ENCODE measurements at places on chromosomes 2 and 18. TPM values are rescaled to one million over a fixed set of nuclear protein-coding genes. Genes with fewer than 3 reads are reported as not detected.

DNA sequence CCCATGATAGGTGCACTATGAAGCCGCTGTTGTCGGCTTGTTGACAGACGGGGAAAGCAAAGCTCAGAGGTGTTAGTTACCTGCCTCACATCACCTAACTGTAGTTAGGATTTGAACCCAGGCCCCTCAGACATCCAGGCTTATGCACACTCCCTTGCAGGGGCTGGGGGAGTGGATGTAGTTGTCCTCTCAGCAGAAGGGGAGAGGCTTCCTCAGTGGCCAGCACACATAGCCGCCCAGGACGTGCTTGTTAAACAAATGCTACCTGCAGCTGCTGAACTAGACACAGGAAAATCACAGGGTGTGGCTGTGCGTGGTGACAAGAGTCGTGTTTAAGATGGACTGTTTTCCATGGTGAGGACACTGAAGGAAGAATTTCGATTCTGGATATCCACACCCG is 39.2 kb downstream of the GREB1 start:
- DNase-seq: no peak
- no peaks in the 10 kb centered on the region for H3K27me3 ChIP-seq
- H3K4me3 ChIP-seq: no peak overlapping the region
- H3K36me3 ChIP-seq: no peaks in the 10 kb centered on the region

Gene TIA1
- 89.2 TPM for total RNA-seq

GRCh38 chr2:71669628-71670429 is 216.5 kb downstream of the DYSF start:
- no peaks in the 10 kb centered on the region for H3K4me1 ChIP-seq
- no peak overlapping the region for H3K27ac ChIP-seq
- no peak overlapping the region for H3K4me3 ChIP-seq
- no peak for DNase-seq

Gene CXCR1
- not detected for total RNA-seq

GRCh38 chr2:99846462-99847107 is 295.8 kb downstream of the AFF3 start:
- H3K27me3 ChIP-seq: no peaks in the 10 kb centered on the region
- no peak for DNase-seq
- H3K4me3 ChIP-seq: no peak overlapping the region
- no peaks in the 10 kb centered on the region for H3K36me3 ChIP-seq
- H3K4me1 ChIP-seq: no peaks in the 10 kb centered on the region

- no peak overlapping the region for H3K27ac ChIP-seq
- no peak for DNase-seq
- H3K4me1 ChIP-seq: no peaks in the 10 kb centered on the region
- no peak overlapping the region for H3K4me3 ChIP-seq
- H3K36me3 ChIP-seq: no peaks in the 10 kb centered on the region
Observed at GRCh38 chr18:42365591-42365990, 410.6 kb downstream of the PIK3C3 start.

- no peak overlapping the region for H3K27ac ChIP-seq
- no peak overlapping the region for H3K4me3 ChIP-seq
- H3K4me1 ChIP-seq: no peaks in the 10 kb centered on the region
- H3K27me3 ChIP-seq: no peaks in the 10 kb centered on the region
- no peak for DNase-seq
Observed at GRCh38 chr18:37065254-37065653, 236.3 kb downstream of the KIAA1328 start.

DNA sequence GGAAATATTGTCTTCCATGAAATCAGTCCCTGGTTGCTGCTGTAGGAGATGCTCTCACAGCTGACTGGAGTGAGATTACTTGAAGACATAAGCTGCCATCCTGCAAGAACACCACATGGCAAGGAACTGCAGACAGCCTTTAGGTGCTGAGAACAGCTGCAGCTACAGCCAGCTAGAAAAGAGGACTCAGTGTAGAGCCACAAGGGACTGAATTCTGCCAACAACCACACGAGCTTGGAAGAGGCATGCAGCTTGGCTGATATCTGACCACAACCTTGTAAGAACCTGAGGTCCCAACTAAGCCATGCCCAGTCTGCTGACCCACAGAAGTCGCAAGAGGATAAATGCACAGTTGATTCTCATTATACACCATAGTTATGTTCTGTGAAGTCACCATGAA is 181.8 kb upstream of the ARL4C start:
- DNase-seq: no peak
- H3K27me3 ChIP-seq: no peaks in the 10 kb centered on the region
- H3K36me3 ChIP-seq: no peaks in the 10 kb centered on the region
- no peaks in the 10 kb centered on the region for H3K4me1 ChIP-seq
- H3K4me3 ChIP-seq: no peak overlapping the region

DNA sequence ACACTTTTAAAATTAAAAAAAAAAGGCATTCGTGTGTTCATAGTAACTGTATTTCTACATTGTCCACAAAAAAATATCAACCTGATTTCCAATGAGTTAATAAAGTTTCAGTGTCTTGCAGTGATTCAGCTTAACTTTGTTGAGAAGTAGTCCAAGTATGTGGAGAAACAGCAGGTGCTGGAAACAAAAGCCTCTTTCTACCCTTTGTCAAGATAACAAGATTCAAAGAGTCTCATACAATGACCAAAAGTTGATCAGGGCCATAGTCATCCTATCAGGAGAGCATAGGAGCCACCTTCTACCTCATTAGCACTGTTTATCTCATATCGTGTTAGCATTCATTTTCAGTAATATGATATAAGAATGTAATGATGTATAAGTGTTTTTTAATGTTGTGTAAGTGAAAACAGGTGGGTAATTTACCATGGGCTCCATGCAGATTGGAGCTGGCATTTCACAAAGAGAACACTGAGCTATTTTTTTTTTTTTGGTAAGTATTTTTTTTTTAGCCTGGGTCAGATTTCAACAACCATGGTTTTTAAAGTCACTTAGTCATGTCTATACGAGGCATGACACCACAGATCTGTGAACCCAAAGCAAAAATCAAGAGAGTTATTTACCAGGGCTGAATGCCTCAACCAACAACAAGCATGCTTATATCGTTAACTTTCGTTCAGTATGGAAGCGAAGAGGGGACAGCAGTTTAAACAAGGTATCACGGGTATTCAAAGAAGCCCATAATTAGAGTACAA is 165.0 kb upstream of the ZNF521 start:
- no peak for DNase-seq
- H3K4me1 ChIP-seq: no peaks in the 10 kb centered on the region
- H3K36me3 ChIP-seq: no peaks in the 10 kb centered on the region
- H3K4me3 ChIP-seq: no peak overlapping the region
- H3K27me3 ChIP-seq: no peaks in the 10 kb centered on the region

Gene CFC1
- total RNA-seq: not detected

Gene MYO7B
- total RNA-seq: 159 TPM

- no peak overlapping the region for H3K27ac ChIP-seq
- no peaks in the 10 kb centered on the region for H3K27me3 ChIP-seq
- no peak for DNase-seq
- no peaks in the 10 kb centered on the region for H3K4me1 ChIP-seq
- H3K4me3 ChIP-seq: no peak overlapping the region
Observed at GRCh38 chr2:60379684-60380083, 173.8 kb downstream of the BCL11A start.

Gene CPLX4
- not detected for total RNA-seq

Gene MAP4K4
- 26.8 TPM for total RNA-seq

GRCh38 chr2:3940661-3941060 is 237.3 kb downstream of the DCDC2C start:
- no peak overlapping the region for H3K4me3 ChIP-seq
- no peaks in the 10 kb centered on the region for H3K36me3 ChIP-seq
- no peaks in the 10 kb centered on the region for H3K4me1 ChIP-seq
- no peak for DNase-seq

DNA sequence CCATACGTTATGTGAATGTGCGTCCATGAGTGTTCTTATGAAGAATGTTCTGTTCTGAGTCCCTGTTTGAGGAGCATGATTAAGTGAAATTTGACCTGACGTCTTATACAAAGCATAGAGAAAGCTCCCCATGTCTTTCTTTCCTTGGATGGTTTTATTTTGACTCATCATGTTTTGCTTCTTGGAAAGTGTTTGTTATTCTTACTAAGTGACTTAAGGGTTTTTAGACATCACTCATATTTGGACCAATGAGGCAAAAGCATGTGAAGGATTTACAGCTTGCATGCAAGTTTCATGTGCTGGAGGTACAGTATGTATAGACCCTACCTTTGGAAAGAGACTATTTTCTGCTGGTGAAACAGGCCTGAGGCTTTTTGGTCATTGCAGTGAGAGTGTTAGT is 33.5 kb upstream of the ZEB2 start:
- H3K4me3 ChIP-seq: no peak overlapping the region
- no peaks in the 10 kb centered on the region for H3K27me3 ChIP-seq
- DNase-seq: no peak
- no peaks in the 10 kb centered on the region for H3K4me1 ChIP-seq
- H3K36me3 ChIP-seq: no peaks in the 10 kb centered on the region

GRCh38 chr2:218022851-218023530 is 20.2 kb upstream of the TNS1 start:
- no peak overlapping the region for H3K27ac ChIP-seq
- no peak overlapping the region for H3K4me3 ChIP-seq
- H3K4me1 ChIP-seq: no peaks in the 10 kb centered on the region
- no peaks in the 10 kb centered on the region for H3K36me3 ChIP-seq
- DNase-seq: no peak

DNA sequence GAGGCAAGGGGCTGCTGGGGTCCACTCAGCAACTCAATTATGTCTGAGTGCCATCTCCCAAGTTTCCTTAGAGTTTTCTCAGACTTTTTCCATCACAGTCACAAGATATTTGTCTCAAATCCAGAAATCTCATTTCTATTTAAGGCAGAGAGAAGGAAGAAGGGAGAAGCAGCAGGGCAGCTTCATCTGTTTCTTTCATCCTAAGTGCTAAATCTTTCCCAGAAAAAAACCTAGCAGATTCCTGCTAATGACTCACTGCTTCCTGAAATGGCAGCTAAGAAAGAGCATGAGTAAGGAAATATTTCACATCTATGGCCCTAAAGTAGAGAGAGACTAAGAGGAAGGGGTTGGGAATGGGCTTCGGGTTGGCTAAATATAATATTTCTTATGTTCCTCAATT is 88.0 kb downstream of the KYNU start:
- H3K36me3 ChIP-seq: no peaks in the 10 kb centered on the region
- no peaks in the 10 kb centered on the region for H3K4me1 ChIP-seq
- no peak overlapping the region for H3K4me3 ChIP-seq

Gene SPP2
- total RNA-seq: not detected

GRCh38 chr2:97707362-97708047 is 5.9 kb upstream of the ZAP70 start:
- no peak overlapping the region for H3K27ac ChIP-seq
- peak; percentile 54 for DNase-seq
- H3K4me3 ChIP-seq: no peak overlapping the region
- H3K4me1 ChIP-seq: no peaks in the 10 kb centered on the region
- no peaks in the 10 kb centered on the region for H3K36me3 ChIP-seq
- no peaks in the 10 kb centered on the region for H3K27me3 ChIP-seq

- no peaks in the 10 kb centered on the region for H3K36me3 ChIP-seq
- no peaks in the 10 kb centered on the region for H3K27me3 ChIP-seq
- H3K27ac ChIP-seq: no peak overlapping the region
- no peaks in the 10 kb centered on the region for H3K4me1 ChIP-seq
- no peak for DNase-seq
Observed at GRCh38 chr2:120601566-120601965, 134.1 kb upstream of the GLI2 start.

GRCh38 chr2:64654063-64654811 is 524 bp upstream of the SERTAD2 start:
- DNase-seq: peak; percentile 47
- H3K27me3 ChIP-seq: no peaks in the 10 kb centered on the region
- no peaks in the 10 kb centered on the region for H3K36me3 ChIP-seq
